ENCODE measurements at places on chromosomes 12 and 14. TPM values are rescaled to one million over a fixed set of nuclear protein-coding genes. Genes with fewer than 3 reads are reported as not detected.
A peak's percentile ranks its signal among the peaks of the same experiment; 100 is the strongest.

- no peak for DNase-seq
These were observed 52.4 kb upstream of the MON2 start for GRCh38 chr12:62414180-62414579.

DNA sequence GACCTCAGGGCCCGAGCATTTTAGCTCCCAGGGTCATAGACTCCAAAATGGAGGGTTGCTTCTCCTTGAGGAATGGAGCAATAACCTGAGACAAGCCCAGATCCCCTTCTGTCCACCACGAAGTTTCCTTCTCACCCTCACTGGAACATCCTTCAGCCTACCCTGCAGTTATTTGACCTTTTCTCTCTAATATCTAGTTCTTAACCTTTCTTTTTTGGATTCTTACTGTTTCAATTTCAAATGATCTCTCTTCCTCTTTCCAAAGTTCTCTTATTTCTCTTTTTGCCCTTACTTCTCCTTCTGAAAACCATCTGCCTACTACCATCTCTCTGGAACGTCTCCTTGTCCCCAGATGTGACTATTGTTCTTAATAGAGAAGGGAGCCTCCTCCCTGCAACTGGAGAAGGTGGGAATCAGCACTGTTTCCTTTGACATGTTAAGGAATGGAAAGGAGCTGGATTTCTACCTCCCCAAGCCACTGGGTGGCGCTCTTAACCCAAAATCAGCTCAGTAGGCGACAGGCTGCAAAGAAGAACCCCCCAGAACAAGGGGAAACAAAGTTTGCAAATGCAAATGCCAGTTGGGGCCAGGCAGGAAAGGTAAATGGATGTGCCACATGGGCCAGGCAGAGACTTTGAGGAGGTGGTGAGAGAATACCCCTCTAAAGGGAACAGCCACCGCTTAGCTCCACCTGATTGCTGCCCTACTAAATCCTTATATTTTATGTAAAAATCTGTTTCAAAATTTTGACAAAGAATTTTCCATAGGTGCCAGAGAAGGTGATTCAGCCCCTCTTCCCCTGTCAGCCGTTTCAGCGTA is 22.4 kb upstream of the PDE1B start:
- DNase-seq: no peak

The ERP27 gene
- 7.8 TPM for total RNA-seq

- DNase-seq: peak; percentile 41
These were observed 7.3 kb upstream of the ZNF740 start for GRCh38 chr12:53173085-53173715.

The AICDA gene
- total RNA-seq: not detected

All from breast epithelium (tissue), 4 donors.